Activated CD4-positive, CD25-positive, alpha-beta regulatory T cell treated with anti-CD3 and anti-CD28 coated beads, Interleukin-2, amount 50 U/mL, for 72 hours (primary cell): ENCODE measurements at places on chromosomes 16 and 17.

GRCh38 chr17:79513820-79514535 is 96.9 kb downstream of the RBFOX3 start:
- DNase-seq = no peak

DNA sequence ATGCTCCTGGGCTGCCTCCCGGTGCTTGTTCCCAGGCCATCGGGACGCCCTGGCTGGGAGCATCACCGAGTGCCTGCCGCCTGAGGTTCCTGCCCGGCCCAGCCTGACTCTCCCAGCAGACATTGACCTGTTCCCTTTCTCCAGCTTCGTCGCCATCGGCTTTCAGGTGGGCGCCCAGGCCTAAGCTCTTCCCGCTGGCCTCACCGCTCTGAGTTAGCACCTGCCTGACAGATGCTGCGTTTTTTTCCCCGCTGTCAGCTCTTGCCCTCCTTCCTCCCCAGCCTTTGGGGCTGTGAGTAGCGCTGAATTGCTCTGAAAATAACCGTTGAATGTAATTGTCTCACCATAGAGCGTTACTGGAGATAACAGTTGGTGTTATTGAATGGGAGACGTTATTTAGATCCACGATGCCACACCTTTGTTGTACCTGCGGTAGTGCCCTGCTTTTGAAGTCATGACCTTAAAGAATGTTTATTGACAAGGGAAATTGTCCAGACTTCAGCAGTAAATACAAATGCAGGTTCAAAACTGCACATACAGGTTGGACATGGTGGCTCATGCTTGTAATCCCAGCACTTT is 21.3 kb upstream of the SMIM5 start:
- no peak for DNase-seq

- DNase-seq = no peak
These were observed 90.7 kb downstream of the USP31 start for GRCh38 chr16:23058576-23058975.

DNA sequence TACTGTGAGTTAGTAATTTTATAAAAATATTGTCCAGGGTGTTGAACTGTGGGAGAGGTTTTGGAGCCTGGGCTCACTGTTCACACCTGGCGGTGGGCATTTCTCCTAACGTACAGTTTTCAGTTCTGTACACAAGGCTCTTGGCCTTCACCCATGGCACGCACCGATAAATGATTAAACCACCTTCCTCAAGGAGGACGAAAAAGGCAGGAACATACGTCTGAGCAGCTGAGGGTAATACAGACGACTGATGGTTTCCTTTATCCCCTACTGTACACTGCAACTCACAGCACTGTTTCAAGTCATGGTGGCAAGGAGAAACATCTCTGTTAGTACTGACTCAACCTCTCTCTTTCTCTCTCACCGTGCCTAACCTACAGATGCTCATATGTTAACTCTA is 1.4 kb upstream of the ST6GALNAC1 start:
- DNase-seq = no peak

DNA sequence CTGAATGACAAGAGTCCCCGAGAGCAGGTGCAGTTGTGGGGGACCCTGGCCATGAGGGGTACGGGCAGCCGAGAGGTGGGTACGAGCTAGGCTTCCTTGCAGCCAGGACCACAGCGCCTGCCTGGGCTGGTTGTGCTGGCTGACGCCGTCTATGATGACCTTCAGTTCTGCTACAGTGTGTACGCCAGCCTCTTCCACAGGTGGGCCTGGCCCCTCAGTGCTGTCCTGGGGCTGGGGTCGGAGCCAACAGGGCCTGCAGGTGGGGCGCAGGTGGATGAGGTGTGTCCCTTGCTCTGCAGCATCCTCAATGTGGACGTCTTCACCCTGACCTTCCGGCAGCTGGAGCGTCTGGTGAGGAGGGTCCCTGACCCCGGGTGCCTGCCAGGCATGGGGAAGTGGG is 7.2 kb downstream of the TSR3 start:
- DNase-seq = no peak

DNA sequence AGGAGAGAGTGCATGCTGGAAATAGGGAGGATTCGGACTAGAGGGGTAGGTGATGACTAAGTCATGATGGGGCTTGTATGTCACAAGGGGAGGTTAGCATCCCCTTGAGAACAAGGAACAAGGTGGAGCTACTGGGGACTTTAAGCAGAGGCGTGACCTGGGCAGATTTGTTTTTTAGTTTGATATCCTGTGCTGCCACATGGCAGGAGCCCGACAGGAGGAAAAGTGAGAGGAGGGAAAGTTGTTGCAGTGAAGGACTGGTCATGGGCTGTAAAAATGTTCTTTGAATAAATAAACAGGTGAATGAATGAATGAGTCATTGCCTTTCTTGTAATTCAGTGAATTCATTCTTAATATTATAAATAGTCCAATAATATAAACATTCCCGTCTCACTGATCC is 365.1 kb upstream of the CDH5 start:
- no peak for DNase-seq

DNA sequence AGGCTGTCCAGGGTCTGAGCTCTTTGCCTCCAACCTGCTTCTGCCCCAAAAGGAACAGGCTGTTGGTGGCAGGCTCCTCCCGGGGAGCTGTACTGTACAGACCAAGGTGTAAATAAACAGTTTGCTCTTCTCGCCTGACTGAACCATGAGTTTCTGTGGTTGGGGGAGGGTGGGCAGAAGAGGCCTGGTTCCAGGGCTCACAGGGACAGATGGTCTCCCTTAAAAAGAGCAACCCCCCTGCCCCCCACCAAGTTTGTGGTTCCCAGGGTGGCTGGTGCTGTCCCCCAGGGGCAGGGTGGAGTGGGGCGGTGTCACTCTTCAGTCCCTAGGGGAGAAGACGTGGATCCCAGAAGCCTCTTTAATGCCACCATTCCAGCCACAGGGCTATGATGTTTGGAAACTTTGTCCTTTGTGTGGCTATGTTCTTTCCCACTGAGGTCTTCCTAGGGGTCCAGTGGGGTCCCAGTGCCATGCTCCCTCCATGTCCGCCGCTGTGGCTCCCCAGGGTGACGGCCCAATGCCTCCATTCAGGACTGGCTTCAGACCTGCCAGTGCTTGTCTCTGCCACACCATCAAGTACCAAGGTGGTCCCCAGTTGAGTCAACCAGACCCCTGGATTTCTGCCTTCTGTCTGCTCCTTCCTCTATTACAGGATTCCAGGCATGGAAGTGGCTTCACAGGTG is 146.7 kb downstream of the RAB11FIP4 start:
- DNase-seq = no peak

GRCh38 chr16:73390936-73391335 is 343.0 kb upstream of the ZFHX3 start:
- DNase-seq = no peak
